ENCODE measurements at places on chromosomes 12 and 14. TPM values are rescaled to one million over a fixed set of nuclear protein-coding genes. Genes with fewer than 3 reads are reported as not detected.

The CCDC92 gene
- total RNA-seq = 16.6 TPM

The SPX gene
- 1.2 TPM for total RNA-seq

The SYNDIG1L gene
- total RNA-seq = not detected

The PRB4 gene
- not detected for total RNA-seq

The TAS2R9 gene
- not detected for total RNA-seq

The NRDE2 gene
- 5.6 TPM for total RNA-seq

The TAS2R46 gene
- total RNA-seq = not detected

The OR4E2 gene
- not detected for total RNA-seq

The CD69 gene
- total RNA-seq = not detected

The SAV1 gene
- total RNA-seq = 19.9 TPM

The SLC16A7 gene
- total RNA-seq = 22.5 TPM

The C12orf54 gene
- total RNA-seq = not detected

The ERGIC2 gene
- 56.0 TPM for total RNA-seq

The ARF3 gene
- total RNA-seq = 66.6 TPM

The CCDC38 gene
- total RNA-seq = not detected

The SRRM4 gene
- not detected for total RNA-seq

The PCBP2 gene
- 136 TPM for total RNA-seq

The PHC1 gene
- 24.0 TPM for total RNA-seq

The OR9K2 gene
- total RNA-seq = not detected

The NYNRIN gene
- total RNA-seq = 9.6 TPM

The KRT3 gene
- total RNA-seq = not detected

The GRIP1 gene
- not detected for total RNA-seq

The GLIPR1L2 gene
- 0.15 TPM for total RNA-seq

The HOTAIR gene
- total RNA-seq = not detected

The ADAM21 gene
- total RNA-seq = under 0.01 TPM

The SAMD15 gene
- total RNA-seq = 1.0 TPM

The IL22 gene
- total RNA-seq = not detected

The TSPAN9 gene
- total RNA-seq = 17.0 TPM

The CMA1 gene
- total RNA-seq = not detected

The GLI1 gene
- 1.5 TPM for total RNA-seq

The GALC gene
- total RNA-seq = 14.7 TPM

Measured in bronchus fibroblast of lung (primary cell).